CD4-positive, alpha-beta memory T cell (primary cell): ENCODE measurements at places on chromosomes 3 and 15.
A peak's percentile ranks its signal among the peaks of the same experiment; 100 is the strongest.

GRCh38 chr3:11510356-11510755 is 133.4 kb downstream of the VGLL4 start:
- DNase-seq, result no peak

DNA sequence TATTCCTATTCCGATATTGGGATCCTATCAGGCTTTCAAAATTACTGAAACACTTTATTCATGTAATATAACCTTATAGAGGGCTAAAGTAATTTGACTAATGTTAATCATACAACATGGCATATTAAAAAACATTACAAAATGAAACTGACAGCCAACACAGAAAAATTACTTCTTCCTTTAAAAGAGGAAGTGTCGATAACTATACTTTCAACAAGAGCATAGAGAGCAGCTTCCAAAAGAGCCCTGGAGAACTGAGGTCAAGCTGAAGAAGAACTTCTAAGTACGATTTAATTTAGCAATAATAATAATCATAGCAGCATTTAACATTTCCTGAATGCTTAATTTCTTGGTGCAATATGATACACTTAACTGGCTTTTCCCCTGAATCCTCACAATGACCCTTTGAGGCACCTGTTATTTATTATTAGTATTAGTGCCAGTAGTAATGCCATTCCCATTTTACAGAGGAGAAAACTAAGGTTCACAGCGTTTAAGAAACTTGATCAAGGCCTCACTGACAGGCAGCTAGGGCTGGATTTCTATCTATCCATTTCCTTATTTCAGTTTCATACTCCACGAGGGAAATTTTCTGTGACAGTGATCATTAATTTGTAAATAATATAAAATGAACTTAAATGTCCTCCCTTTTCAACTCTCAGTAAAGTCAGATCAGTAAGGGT is 181.6 kb downstream of the CFAP20DC start:
- no peak for DNase-seq

DNA sequence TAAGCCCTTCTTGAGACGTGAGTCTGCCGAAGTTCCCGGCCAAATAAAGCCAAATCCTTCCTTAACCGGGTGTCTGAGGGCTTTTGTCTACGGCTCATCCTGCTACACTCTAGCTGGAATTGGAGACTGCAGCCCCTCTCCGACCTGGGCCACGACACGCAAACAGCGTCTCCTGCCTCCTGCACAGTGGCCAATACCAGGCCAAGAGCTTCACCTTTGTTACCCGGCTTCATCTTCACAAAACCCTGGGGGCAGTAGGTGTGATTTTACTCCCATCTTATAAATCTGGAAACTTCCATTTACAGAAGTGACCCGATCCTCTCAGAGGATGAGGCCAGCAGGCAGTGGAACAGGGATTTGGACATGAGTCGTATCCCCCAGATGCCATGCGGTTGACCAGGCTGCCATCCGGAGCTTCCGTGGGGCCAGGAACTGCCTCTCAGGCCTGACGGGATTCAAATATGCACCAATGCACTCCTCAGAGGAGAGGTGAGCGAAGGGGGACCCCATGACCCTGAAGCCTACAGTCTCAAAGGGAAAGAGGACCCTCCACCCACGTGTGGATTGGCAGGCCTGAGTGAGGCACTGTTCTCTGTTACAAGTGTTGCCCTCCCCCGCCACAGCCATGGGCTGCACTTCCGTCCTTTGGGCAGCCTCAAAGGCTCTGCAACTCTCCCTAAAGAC is 53.2 kb upstream of the KLF13 start:
- no peak for DNase-seq

- peak; percentile 87 for DNase-seq
Observed at GRCh38 chr15:63892794-63893441, 59.2 kb upstream of the HERC1 start.

- DNase-seq, result no peak
Observed at GRCh38 chr15:69615736-69616135, 163.1 kb downstream of the RPLP1 start.

DNA sequence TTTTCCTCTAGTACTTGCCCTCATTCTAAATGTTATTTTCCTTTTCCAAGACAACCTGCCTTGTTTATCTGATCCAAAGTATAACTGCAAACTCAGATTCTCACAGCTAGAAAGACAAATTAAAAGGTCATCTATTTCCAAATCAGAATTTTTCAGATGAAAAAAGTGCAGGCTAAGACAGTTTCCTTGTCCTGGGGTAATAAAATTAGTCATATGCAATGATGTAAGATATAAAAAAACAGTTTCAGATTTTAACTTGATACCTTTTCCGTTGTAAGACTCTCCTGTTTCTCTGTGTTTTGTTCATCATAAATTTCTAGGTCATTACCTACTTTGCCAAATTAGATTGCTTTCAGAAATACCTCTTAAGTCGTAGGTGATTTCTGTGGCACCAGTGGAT is 238.4 kb upstream of the PEX5L start:
- DNase-seq, result no peak

DNA sequence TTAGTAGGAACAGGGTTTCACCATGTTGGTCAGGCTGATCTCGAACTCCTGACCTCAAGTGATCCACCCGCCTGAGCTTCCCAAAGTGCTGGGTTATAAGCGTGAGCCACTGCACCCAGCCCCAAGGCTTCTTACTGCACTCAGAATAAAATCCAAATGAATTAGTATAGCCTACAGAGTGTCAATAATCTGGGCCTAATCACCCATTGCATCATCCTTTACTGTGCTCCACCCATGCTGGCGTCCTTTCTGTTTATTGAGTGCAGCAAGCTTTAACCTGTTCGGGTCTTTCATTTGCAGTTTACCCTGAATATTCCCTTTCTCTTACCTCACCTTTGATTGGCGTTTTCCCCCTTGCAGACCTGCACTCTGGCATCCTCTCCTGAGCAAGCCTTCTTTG is 77.7 kb downstream of the CEP63 start:
- no peak for DNase-seq

GRCh38 chr15:63107895-63108546 is 13.6 kb upstream of the LACTB start:
- DNase-seq, result no peak

- DNase-seq, result no peak
Observed at GRCh38 chr15:43270113-43270665, 3.5 kb upstream of the TGM5 start.
